ENCODE measurements at places on chromosomes 3 and 15.

- no peak for DNase-seq
These were observed 10.4 kb downstream of the PLA2G4E start for GRCh38 chr15:42010434-42010833.

- no peak for DNase-seq
These were observed 513.3 kb upstream of the CFAP20DC start for GRCh38 chr3:59563072-59563605.

GRCh38 chr15:75864213-75865059 is 21.2 kb downstream of the UBE2Q2 start:
- no peak for DNase-seq

GRCh38 chr3:108008106-108008505 is 82.7 kb downstream of the CD47 start:
- DNase-seq, result no peak

DNA sequence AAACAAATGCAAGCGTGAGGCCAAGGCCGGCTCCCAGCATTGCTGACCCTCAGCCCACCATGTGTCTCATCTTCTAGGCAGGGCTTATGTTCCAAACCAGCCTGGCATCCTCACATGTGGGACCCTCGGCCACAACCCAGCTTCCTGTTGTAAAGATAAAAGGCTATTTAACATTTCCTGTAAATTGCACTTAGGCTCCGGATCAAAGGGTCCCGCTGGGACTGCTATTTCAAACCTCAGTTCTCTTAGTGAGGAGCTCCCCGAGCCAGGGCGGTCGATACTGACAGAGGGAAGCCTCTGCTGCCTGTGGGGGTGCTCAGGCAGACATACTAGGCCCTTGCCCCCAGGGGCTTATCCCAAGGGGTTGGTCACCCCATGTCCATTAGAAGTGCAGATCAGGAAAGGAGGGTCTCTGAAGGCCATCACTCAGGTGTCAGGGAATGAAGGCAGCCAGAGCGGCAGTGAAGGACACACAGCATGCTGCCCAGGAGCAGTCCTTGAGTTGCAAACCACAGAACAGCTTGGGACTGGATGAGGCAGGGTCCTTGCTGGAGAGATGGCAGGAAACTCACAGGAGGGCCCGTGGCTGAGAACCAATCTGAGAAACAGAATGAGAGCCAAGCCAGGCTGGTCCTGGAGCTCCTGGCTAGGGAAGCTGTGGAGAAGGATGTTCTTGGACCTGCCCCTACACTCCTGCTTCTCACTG is 239.9 kb downstream of the TLE3 start:
- DNase-seq, result no peak

DNA sequence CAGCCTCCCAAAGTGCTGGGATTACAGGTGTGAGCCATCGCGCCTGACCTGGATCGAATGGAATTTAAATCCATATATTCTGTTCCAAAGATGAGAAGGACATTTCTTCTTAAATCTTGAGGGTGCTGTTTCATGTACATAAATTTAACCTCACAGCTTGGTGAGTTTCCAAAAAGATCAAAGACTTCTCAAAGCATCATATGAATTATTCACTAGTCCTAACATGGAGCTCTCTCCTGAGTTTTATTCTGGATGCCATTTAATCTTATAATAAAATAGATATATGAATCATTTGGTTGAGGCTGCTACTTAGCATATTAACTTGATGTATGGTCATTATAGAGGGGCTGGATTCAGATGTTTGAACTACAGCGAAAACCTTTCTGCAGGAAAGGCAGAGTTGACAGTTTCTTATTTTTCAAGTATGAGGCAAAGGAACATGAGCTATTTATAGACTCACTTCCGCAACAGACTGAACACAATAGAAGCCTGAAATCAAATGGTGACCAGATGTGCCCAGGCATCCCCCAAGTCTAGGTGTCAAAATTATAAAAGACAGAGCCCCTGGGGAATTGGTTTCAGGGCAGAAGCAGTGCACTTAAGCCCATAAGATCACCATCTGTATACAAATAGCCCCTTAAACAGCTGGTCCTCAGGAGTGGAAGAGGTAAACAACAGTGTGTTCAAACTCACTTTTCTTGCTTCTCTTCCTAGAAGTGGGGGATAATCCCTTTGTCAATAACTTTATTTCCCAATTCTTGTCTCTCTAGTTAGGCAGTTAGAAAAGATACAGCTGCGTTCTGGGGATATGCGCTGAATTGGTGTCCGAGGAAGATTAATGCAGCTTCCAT is 29.7 kb downstream of the STARD9 start:
- no peak for DNase-seq

DNA sequence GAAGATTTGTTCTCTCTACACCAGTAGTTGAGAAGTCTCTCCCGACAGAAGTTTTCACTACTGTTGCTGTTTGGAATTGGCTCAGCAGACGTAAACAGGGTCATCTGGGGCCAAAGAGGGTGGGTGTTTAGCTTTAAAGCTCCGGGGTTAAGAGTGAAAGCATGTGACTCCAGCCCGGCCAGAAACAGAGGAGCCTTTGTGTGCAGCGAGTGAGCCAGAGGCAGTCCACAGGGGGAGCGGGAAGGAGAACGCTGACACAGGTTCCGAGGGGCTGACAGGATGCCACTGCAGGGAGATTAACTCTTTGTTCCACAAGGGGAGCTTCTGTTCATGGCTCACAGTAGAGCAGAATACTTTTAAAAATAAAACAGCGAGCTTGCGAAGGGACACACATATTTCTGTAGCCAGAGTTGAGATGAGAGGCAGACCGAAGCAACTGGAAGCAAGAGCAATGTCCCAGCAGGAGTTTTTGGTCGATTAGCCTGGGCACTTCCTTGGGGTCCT is 26.9 kb downstream of the BMF start:
- no peak for DNase-seq

- DNase-seq, result no peak
These were observed 9.2 kb downstream of the SNAP23 start for GRCh38 chr15:42504631-42505030.

GRCh38 chr3:61634678-61635077 is 73.3 kb downstream of the PTPRG start:
- no peak for DNase-seq

DNA sequence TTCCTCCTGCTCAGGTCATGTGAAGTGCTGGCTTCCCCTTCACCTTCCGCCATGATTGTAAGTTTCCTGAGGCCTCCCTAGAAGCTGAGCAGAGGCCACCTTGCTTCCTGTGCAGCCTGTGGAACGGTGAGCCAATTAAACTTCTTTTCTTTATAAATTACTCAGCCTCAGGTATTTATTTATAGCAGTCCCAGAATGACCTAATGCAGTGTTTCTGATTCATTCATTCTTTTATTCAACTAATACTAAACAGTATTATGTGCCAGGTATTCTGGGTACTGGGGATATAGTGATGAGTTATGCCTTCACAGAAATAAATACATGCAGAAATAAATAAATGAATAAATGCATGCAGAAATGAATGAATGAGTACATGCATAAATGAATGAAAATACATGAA is 41.9 kb downstream of the EDEM1 start:
- DNase-seq, result no peak

DNA sequence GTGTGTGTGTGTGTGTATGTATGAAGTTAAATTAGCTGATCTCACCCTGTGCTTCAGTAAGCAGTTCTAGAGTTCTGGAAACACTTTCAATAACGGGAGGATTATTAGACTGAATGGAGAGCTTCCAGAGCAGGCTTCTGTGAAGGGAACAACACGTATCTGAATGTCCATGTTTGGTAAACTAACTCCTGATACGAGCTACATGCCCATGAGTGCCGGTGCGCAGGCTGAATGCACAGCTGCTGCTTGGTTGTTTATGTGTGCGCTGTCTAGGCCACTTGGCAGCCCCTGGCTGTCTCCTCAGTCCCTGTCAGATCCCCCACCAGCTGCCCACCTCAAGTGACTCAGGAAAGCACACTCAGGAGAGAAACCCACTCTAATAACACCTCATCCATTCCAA is 137.0 kb downstream of the EPHB1 start:
- DNase-seq, result no peak
